Heart left ventricle (tissue), 16 donors: ENCODE measurements at places on chromosomes 13 and 19. TPM values are rescaled to one million over a fixed set of nuclear protein-coding genes. Genes with fewer than 3 reads are reported as not detected.

The ZNF99 gene
- total RNA-seq: 0.10 TPM

The HSD17B14 gene
- total RNA-seq: 2.6 TPM

DNA sequence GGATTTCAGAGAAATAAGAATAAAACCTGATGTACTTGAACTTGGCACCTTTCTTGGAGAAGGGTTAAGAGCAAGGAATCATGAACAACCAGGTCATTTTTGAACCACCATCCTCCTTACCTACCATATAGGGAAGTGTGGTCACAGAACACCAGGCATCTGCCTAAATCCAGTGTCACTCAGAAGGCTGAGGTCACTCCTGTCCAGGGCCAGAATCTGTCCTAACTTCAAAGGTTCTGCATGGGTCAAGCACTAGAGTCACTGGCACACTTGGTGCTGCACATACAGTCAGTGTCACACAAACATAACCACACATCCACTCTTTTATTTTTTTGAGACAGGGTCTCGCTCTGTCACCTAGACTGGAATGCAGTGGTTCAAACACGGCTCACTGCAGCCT lies 1.6 kb downstream of the ZNF565 start:
- no peaks in the 10 kb centered on the region for H3K27me3 ChIP-seq
- H3K27ac ChIP-seq: no peak overlapping the region
- H3K4me1 ChIP-seq: peaks cover 19% of the 10 kb centered on the region
- H3K4me3 ChIP-seq: no peak overlapping the region
- DNase-seq: no peak

GRCh38 chr19:22882797-22883196 lies 50.7 kb downstream of the ZNF723 start:
- no peak overlapping the region for H3K4me3 ChIP-seq
- H3K27me3 ChIP-seq: no peaks in the 10 kb centered on the region
- no peaks in the 10 kb centered on the region for H3K4me1 ChIP-seq
- H3K27ac ChIP-seq: no peak overlapping the region
- no peaks in the 10 kb centered on the region for H3K36me3 ChIP-seq

DNA sequence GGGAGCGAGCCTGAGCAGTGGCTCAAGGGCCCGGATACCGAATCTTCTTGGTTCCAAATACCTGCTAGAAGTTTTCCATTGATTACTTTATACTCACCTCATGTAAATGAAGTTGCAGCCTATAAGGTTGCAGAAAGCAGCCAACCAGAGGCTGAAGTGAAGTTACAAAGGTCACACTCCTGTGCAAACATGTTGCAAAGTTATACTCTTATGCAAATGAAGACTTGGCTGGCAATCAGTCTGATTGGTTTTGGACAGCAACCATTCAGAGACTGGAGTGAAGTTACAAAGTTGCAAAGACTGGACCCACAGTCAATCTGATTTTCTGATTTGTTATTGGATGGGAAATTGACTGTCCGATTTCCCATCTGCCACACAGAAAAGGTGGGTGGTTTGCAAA lies 152.5 kb downstream of the GGACT start:
- H3K4me1 ChIP-seq: no peaks in the 10 kb centered on the region
- H3K4me3 ChIP-seq: no peak overlapping the region
- DNase-seq: no peak
- H3K27ac ChIP-seq: no peak overlapping the region
- H3K36me3 ChIP-seq: no peaks in the 10 kb centered on the region

The RAB3A gene
- 39.2 TPM for total RNA-seq

The SIAH3 gene
- total RNA-seq: not detected

DNA sequence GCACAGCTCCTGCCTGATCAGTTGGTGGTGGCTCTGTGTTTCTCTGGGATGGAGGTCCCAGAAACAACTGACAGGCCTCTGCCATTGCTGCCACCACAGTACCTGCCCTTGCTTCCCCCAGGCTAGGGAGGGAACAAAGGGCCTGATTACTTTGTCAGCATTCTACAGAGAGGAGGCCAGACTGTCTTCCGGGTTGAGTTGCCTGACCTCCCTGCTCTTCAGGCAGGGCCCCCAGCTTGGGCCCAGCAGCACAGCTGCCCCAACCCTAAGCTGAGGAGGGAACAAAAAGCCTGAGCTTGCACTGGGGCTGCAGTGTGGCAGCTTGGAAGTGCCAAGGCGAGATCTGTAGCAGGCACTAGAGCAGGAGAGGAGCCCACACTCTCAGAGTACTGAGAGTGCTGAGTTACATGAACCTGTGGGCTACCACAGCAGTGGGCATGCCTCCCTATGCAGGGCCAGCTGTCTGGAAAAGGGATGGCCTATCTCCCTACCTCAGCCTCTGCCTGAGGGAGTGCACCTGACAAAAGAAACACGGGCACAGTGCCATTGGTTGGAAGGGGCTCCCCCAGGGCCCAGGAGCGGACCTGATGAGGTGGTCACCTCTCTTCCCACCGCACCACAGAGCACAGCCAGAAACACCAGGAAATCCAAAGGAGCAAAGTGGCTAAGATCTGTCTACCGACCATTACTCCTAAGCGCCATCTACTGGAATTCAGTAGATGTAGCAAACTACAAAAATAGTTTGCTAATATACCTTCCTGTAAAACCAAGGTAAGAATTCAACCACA lies 24.4 kb downstream of the SLC25A15 start:
- H3K27ac ChIP-seq: no peak overlapping the region
- no peaks in the 10 kb centered on the region for H3K4me1 ChIP-seq
- no peak overlapping the region for H3K4me3 ChIP-seq
- H3K27me3 ChIP-seq: no peaks in the 10 kb centered on the region
- no peak for DNase-seq

- no peak overlapping the region for H3K4me3 ChIP-seq
- H3K27ac ChIP-seq: no peak overlapping the region
- H3K27me3 ChIP-seq: no peaks in the 10 kb centered on the region
- no peak for DNase-seq
These were observed 683.4 kb upstream of the ARGLU1 start for GRCh38 chr13:107251341-107251740.

The CIC gene
- 28.8 TPM for total RNA-seq

DNA sequence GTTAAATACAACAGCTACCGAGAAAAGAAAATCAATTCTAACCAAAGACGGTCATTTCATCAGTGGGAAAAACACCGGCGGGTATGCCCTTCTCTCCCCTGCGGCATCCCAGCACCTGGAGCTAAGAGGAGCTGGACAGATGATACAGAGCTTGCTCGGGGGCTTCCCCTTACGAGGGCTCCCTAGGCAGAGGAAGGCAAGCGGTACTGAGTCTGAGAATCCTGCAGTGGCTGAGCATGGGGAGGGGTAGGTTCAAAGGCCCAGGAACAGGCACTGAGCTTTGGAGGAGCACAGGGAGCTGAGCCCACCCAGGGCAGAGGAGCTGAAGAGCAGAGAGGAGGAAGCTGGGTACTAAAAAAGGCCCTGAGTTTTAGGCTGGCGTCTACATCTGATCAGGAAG lies 12.7 kb downstream of the STK24 start:
- H3K4me3 ChIP-seq: no peak overlapping the region
- no peaks in the 10 kb centered on the region for H3K36me3 ChIP-seq
- no peak for DNase-seq

- peaks cover 14% of the 10 kb centered on the region for H3K4me1 ChIP-seq
- peaks cover 39% of the 10 kb centered on the region for H3K36me3 ChIP-seq
- no peaks in the 10 kb centered on the region for H3K27me3 ChIP-seq
- H3K27ac ChIP-seq: no peak overlapping the region
These were observed 1.5 kb downstream of the MYPOP start for GRCh38 chr19:45900738-45901431.

GRCh38 chr13:31138515-31138914 lies 23.2 kb downstream of the HSPH1 start:
- DNase-seq: no peak
- H3K27me3 ChIP-seq: no peaks in the 10 kb centered on the region
- no peaks in the 10 kb centered on the region for H3K4me1 ChIP-seq

The PODNL1 gene
- not detected for total RNA-seq

GRCh38 chr13:43140985-43141384 lies 117.6 kb downstream of the DNAJC15 start:
- H3K36me3 ChIP-seq: no peaks in the 10 kb centered on the region
- H3K27me3 ChIP-seq: no peaks in the 10 kb centered on the region
- no peaks in the 10 kb centered on the region for H3K4me1 ChIP-seq
- no peak overlapping the region for H3K27ac ChIP-seq
- no peak overlapping the region for H3K4me3 ChIP-seq

The TNFSF13B gene
- total RNA-seq: 0.81 TPM

GRCh38 chr13:48436661-48437288 lies 23.9 kb upstream of the LPAR6 start:
- no peaks in the 10 kb centered on the region for H3K4me1 ChIP-seq
- peak overlapping the region; percentile 46 for H3K27ac ChIP-seq
- no peak for DNase-seq
- H3K27me3 ChIP-seq: no peaks in the 10 kb centered on the region

The PSG2 gene
- total RNA-seq: not detected

- no peaks in the 10 kb centered on the region for H3K36me3 ChIP-seq
- no peak overlapping the region for H3K4me3 ChIP-seq
- DNase-seq: no peak
- H3K27ac ChIP-seq: no peak overlapping the region
- H3K27me3 ChIP-seq: no peaks in the 10 kb centered on the region
- no peaks in the 10 kb centered on the region for H3K4me1 ChIP-seq
These were observed 329.2 kb upstream of the TSHZ3 start for GRCh38 chr19:31678421-31678820.

The BRSK1 gene
- 4.4 TPM for total RNA-seq

The TEAD2 gene
- total RNA-seq: 35.3 TPM

The RELB gene
- 10.5 TPM for total RNA-seq

DNA sequence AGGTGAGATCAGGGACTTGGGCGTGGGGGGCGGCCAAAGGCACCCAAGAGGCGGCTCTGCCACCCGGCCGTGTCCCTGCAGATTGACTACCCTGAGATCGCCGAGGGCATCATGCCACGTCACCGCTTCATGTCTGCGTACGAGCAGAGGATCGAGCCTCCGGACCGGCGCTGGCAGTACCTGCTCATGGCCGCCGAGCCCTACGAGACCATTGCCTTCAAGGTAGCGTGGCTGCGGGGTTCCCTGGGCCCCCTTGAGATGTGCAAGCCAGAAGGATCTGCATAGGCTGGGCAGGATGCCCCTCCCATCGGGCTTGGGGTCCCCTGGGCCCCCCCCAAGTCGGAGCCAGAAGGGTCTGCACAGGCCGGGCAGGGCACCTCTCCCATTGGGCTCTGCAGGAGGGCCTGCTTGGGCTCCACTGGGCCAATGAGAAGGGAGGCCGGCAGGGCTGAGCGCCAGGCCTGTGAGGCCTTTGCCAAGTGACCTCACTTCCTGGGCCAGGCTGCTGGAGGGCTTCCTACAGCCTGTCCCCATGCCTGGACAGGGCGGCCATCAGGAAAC lies 2.2 kb upstream of the AMH start:
- H3K27me3 ChIP-seq: peaks cover 28% of the 10 kb centered on the region
- no peak overlapping the region for H3K4me3 ChIP-seq
- DNase-seq: peak; percentile 73
- H3K4me1 ChIP-seq: no peaks in the 10 kb centered on the region

- no peaks in the 10 kb centered on the region for H3K4me1 ChIP-seq
- peaks cover 77% of the 10 kb centered on the region for H3K36me3 ChIP-seq
- no peak overlapping the region for H3K27ac ChIP-seq
- no peak for DNase-seq
These were observed 15.7 kb upstream of the CCDC169 start for GRCh38 chr13:36313047-36313969.

DNA sequence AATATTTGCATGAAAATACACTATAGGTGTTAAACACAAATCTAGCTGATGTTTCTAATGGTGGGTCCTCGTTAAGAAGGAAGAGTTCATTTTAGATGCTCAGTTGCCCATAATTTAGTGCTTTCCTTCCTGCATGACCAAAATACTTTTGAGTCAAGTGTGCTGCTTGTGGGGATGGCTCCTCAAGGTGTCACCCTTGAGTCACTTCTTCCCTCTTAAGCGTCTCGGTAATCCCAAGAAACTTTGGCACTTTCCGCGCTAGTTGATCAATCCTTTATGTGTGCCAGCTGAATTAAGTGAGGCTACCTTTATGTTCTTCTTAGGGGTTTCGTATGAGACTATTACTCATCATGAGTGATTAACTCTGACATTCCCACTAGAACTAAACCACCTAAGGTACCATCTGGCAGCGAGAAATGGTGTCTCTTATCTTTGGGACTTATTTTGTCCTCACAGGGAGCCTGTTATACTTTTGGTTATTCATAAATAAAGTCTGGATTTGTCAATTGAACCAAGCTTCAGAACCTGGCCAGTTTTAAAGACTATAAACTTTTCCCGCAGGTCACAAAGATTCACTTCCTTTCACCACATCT lies 106.8 kb downstream of the NHLRC3 start:
- peak; percentile 63 for DNase-seq
- H3K36me3 ChIP-seq: no peaks in the 10 kb centered on the region
- H3K4me1 ChIP-seq: no peaks in the 10 kb centered on the region
- H3K27ac ChIP-seq: peak overlapping the region; percentile 28
- H3K27me3 ChIP-seq: no peaks in the 10 kb centered on the region

DNA sequence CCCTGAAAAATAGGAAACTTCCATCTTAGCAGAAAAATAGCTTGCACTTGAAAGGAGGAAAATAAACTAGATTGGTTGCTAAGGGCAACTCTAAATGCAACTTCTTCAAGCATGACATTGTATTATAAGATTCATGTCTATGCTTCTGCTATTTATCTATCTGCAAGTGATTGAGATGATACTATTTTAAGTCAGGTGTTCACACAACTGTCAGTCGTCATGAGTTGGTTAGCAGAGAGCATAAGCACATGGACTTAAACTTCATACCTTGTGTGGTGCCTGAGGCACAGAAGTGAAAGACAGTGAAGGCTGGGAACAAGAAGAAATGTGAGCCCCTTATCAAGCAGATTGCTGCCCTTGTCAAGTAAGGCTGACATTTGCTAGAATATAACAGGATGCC lies 82.9 kb downstream of the SLITRK5 start:
- no peak for DNase-seq
- no peaks in the 10 kb centered on the region for H3K36me3 ChIP-seq
- H3K27ac ChIP-seq: no peak overlapping the region
- no peaks in the 10 kb centered on the region for H3K4me1 ChIP-seq
- H3K4me3 ChIP-seq: no peak overlapping the region
- no peaks in the 10 kb centered on the region for H3K27me3 ChIP-seq

GRCh38 chr13:46526740-46527139 lies 26.2 kb upstream of the LRCH1 start:
- peaks cover 32% of the 10 kb centered on the region for H3K4me1 ChIP-seq
- H3K4me3 ChIP-seq: no peak overlapping the region
- H3K27ac ChIP-seq: no peak overlapping the region
- no peak for DNase-seq
- H3K27me3 ChIP-seq: no peaks in the 10 kb centered on the region

- peaks cover 14% of the 10 kb centered on the region for H3K4me1 ChIP-seq
- H3K4me3 ChIP-seq: no peak overlapping the region
- peaks cover 71% of the 10 kb centered on the region for H3K36me3 ChIP-seq
- no peak for DNase-seq
- no peaks in the 10 kb centered on the region for H3K27me3 ChIP-seq
- no peak overlapping the region for H3K27ac ChIP-seq
These were observed 5.4 kb downstream of the PRR12 start for GRCh38 chr19:49596407-49596806.

DNA sequence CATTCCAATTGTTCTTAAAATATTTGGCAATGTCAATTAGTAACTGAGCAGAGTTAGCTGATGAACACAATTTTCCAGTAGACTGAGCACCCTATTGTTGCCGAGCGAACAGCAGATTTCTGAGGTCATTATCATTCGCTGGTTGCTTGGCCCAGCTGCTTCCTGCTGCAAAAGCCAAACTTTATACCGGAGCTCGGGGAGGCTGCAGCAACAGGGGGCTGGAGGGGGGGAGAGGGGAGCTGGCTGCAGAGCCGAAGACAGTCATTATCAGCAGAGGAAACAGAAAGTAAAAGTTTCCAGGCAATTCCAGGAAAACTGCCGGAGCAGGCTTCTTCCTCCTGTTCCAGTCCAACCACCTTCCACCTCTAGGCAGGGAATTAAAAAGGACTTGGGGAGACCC lies 77.9 kb downstream of the ZNF536 start:
- DNase-seq: peak; percentile 64
- peak overlapping the region; percentile 30 for H3K4me3 ChIP-seq
- H3K4me1 ChIP-seq: peaks cover 5% of the 10 kb centered on the region
- H3K27ac ChIP-seq: peak overlapping the region; percentile 67
- no peaks in the 10 kb centered on the region for H3K36me3 ChIP-seq

The SPRYD7 gene
- total RNA-seq: 11.0 TPM
